ENCODE measurements at places on chromosomes 1 and 21.
A peak's percentile ranks its signal among the peaks of the same experiment; 100 is the strongest.

GRCh38 chr1:24541711-24542346 lies 14.1 kb upstream of the NCMAP start:
- no peak for DNase-seq

- no peak for DNase-seq
Observed at GRCh38 chr1:110243574-110243973, 33.5 kb downstream of the KCNC4 start.

GRCh38 chr1:35120458-35121133 lies 41.4 kb downstream of the ZMYM1 start:
- DNase-seq = no peak

- DNase-seq = no peak
Observed at GRCh38 chr1:173917635-173918493, 737 bp upstream of the SERPINC1 start.

DNA sequence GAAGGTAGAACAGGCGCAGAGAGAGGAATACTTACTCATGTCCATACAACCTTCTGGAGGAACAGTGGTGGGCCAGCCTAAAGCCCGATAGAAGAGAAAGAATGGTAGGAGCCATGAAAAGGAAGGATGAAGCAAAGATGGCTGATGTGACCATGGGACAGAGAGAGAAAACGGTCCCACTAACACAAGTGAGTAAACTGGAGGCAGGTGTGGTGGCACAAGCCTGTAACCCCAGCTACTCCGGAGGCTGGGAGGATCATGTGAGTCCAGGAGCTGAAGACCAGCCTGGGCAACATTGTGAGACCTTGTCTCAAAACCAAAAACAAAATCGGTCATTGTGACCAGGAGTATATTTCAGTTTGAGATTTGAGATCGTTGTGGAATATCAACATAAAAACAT lies 49.4 kb downstream of the C1orf198 start:
- no peak for DNase-seq

GRCh38 chr1:159141584-159142390 lies 29.6 kb upstream of the CADM3 start:
- DNase-seq = peak; percentile 83

DNA sequence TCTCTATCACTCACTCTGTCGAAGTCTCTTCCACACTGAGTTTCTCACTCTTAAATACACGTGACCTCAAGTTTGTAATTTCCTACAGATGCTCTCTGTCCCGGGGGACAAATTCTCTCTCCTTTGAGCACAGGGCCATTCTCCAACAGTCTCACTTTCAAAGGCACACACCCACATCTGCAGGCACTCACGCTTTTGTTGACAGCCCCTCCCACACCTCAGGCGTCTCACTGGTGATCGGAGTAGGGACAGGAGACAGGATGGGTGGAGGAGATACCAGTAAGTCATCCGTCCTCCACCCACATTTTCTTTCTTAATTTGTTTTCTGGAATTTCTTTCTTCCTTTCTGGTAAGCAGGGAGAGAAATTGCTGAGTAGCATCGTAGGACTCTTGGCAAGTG lies 40.6 kb upstream of the GREM2 start:
- DNase-seq = no peak

GRCh38 chr21:32482565-32483292 lies 70.2 kb downstream of the EVA1C start:
- no peak for DNase-seq

DNA sequence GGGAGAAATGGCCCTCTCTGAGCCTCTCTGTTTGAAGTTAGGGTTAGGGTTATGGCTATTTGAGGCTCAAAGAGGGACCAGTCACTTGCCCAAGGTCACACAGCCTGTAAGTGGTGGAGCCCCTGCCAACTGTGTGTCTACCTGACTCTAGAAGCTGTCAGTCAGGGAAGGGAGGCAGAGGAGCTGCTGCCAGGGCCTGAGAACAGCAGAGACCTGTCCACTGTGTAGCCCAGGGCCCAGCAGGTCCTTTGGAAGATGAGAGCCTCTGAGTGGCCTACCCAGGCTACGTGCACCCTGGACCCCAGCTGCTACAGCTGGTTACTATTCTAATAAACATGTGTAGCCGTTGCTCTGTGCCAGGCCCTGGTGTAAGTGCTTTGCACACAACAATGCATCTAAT lies 15.1 kb upstream of the EDN2 start:
- no peak for DNase-seq

DNA sequence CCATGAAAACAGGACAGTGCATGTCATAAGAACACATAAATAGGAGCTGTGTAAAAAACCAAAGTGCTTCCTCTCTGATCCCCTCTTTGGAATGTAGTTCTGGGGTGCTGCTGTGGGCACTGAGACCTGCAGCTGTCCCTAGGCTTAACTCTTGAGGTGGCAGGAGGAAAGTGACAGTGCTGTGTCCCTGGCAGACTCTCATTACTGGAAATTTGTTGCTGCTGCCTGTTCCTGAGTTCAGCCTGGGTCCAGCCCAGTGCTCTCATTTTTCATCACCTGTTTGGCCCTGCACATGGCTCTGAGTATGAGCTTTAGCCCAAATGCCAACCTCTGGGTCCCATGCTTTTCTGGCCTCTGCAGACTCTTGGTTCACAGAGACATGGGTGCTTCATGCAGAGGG lies 329.3 kb downstream of the DSCAM start:
- no peak for DNase-seq

GRCh38 chr1:30872033-30872947 lies 36.3 kb downstream of the SDC3 start:
- no peak for DNase-seq

- DNase-seq = no peak
Observed at GRCh38 chr1:117573386-117574023, 32.3 kb upstream of the TENT5C start.

DNA sequence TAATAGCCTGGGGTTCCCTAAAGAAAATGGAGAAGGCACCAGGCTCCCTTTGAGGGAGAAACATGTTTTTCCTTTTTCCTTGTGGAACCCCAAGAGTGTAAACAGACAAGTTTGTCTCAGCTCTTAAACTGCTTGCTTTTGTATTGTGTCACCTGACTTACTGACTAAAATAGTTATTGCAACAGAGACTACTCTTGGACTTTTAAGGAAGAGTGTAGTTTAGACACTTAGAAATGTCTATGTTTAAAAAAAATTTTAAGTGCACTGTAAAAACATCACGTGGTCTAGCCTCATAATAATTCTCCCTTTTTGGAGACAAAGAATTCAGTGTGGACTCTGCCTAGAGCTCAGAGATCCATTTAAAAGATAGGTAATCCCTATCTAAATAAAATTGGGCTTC lies 141.1 kb downstream of the TRIM33 start:
- DNase-seq = no peak

- DNase-seq = no peak
Observed at GRCh38 chr1:1597275-1597930, 2.5 kb downstream of the FNDC10 start.

DNA sequence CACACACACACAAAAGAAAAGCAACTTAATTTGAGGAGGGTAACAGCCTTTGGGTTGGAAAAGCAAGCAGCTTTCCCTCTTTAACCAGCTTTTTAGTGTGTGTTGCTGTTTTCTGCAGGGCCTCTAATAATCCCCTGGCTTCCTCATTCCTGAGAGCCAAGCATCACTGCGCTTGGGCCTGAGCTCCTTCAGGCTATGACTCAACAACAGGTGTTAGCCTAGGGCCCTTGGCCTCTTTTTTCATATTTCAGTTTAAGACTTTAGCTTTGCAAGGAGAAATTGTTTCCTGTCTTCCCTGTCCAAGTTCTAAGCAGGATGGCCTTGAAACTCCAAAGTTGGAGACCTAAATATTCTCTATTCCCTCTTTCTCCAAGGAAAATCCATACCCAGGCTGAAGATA lies 26.2 kb upstream of the SNX27 start:
- no peak for DNase-seq

DNA sequence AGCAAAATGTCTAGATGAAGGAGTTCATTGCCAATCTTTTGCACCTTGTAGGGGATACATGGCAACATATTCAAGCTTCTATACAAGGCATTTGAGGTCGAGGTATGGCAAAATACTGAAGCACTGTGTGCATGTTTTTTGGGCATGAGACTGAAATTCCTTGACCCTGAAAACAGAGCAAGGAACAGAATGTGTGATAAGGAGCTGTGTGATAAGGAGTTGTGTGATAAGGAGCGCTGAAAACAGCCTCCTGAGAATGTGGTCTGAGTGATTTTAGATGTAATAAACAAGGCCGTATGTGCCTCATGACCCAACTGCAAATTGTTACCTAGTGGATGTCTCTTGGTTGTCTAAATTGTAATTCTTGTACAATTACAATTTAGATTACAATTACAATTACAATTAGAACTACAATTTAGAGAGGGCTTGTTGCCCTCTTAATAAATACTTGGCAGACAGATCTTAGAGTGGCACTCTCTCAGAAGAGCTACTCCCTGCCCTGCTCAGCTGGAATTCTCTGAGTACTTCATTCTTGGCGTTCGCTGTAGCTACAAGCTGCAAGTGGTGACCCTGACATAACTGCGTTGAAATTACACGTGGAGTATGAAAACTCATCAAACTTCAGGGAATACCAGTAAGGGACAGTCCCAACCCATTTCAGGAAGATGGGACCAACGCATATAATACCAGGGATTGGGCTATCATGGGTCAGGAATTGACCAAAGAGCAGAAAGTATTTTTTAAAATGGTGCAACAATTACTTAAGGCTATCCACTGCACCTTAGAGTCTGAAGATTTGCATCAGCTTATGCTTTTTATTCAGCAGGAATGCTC lies 20.0 kb upstream of the ITLN1 start:
- DNase-seq = no peak

GRCh38 chr1:145711213-145711651 lies 4.1 kb upstream of the PDZK1 start:
- no peak for DNase-seq

DNA sequence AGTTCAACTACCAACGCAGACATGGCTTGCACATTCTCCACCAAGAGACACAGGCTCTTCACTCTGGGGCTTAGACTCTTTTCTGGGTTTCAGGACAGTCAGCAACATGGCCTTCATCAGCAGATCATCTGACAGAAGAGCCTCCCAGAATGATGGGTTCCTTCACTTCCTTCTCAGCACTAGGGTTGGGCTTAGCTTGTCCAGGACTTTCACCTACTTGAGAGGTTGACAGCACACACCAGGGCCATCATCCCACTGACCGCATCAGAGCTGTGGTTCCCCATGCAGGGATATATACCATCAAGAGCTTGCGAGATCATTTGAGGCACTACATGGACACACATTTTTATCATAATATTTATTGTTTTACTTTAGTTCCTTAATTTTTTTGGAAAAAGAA lies 10.4 kb upstream of the NCF2 start:
- no peak for DNase-seq

- no peak for DNase-seq
Observed at GRCh38 chr21:16308269-16308668, 578.5 kb downstream of the USP25 start.

DNA sequence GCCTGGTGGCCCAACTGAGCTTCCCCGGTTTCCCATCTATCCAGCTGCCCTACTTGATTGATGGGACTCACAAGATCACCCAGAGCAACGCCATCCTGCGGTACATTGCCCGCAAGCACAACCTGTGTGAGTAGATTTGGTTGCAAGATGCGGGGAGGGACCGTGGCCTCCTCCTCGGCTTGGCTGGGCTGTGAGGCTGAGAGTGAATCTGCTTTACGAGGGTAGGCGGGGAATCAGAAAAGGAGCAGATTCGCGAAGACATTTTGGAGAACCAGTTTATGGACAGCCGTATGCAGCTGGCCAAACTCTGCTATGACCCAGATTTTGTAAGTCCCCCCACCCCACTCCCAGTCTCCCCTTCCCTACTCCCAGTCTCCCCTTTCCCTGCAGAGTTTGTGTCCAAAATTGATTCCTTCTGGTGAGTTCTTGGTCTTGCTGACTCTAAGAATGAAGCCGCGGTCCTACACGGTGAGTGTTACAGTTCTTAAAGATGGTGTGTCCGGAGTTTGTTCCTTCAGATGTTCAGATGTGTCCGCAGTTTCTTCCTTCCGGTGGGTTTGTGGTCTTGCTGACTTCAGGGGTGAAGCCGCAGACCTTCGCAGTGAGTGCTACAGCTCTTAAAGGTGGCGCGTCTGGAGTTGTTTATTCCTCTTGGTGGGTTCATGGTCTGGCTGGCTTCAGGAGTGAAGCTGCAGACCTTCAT lies 1.5 kb downstream of the GSTM2 start:
- DNase-seq = no peak

DNA sequence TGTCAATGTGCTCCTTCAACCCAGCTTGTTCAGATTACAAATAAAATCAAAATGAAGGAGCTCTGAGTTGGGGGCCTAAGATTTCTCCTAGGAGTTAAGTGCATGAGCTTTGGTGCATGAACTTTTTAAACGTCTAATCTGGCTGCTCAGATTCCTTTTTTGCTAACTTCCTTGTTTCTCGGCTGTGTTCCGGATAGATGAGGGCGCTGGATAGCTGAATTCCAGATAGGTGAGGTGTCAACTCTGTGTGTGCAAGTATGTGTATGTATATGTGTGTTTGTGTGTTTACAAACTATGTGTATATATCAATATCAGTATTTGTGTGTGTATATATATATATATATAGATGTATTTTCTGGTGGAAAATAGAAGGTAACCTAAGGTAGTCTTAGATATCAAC lies 37.5 kb upstream of the RCAN3 start:
- DNase-seq = no peak

- DNase-seq = no peak
Observed at GRCh38 chr21:34878940-34879339, 170.2 kb downstream of the RUNX1 start.

DNA sequence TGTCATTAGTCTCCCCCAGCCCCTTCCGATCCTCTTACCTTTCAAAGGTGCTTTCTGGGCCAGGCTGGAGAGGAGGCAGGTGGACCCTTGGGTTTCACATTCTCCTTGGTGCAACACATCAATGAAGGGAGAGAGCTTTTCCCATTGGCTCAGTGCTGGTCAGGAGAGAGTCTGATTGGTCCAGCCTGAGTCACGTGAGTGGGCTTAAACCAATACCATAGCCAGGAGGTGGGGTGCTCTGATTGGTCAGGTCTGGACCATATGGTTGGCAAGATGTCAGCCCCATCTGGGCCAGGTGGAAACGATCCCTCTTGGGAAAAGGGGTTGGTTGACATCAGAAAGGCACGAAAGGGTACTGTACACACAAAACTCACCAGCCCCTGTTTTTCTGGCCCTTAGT lies 44.8 kb upstream of the ABCG1 start:
- no peak for DNase-seq

DNA sequence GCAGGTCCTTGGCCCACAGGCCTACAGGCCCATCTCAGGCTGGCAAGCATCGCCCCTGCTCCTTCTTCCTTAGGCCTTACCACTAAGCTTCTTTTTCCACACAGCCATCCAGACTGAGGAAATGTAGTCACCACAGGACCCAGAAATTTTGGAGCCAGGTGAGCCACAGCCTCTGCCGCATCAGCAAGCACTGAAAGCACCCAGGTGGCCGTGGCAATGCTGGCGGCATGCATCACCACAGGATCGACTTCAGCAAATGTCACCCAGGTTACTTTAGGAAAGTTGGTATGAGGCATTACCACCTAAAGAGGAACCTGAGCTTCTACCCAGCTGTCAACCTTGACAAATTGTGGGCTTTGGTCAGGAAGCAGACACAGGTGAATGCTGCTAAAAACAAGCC lies 11.6 kb downstream of the PIGM start:
- no peak for DNase-seq

- no peak for DNase-seq
Observed at GRCh38 chr1:31084782-31085569, 19.5 kb upstream of the PUM1 start.

GRCh38 chr1:25688390-25689119 lies 72.0 kb downstream of the MAN1C1 start:
- no peak for DNase-seq

- DNase-seq = no peak
Observed at GRCh38 chr1:12249181-12249580, 19.4 kb downstream of the VPS13D start.
